Omental fat pad (tissue), 4 donors: ENCODE measurements at places on chromosomes 1 and 21. TPM values are rescaled to one million over a fixed set of nuclear protein-coding genes. Genes with fewer than 3 reads are reported as not detected.

The RUNX3 gene
- total RNA-seq: 1.6 TPM

The TSPEAR gene
- total RNA-seq: not detected

The LMX1A gene
- not detected for total RNA-seq

The TGFB2 gene
- 3.1 TPM for total RNA-seq

The OVAAL gene
- not detected for total RNA-seq

The LCE1D gene
- not detected for total RNA-seq

The FASLG gene
- total RNA-seq: not detected

The SPRR2G gene
- total RNA-seq: not detected

The OR2L13 gene
- not detected for total RNA-seq

The CSMD2 gene
- 0.19 TPM for total RNA-seq

The RSPH1 gene
- total RNA-seq: 0.31 TPM

The SELENBP1 gene
- 182 TPM for total RNA-seq

The PODN gene
- total RNA-seq: 99.8 TPM

The CTH gene
- 7.3 TPM for total RNA-seq

The AGL gene
- 14.4 TPM for total RNA-seq

The ZC3H12A gene
- 9.9 TPM for total RNA-seq

The KLF17 gene
- total RNA-seq: 0.24 TPM

The OR2L2 gene
- total RNA-seq: 0.19 TPM

The CHIA gene
- 3.5 TPM for total RNA-seq

The LRRC39 gene
- 0.50 TPM for total RNA-seq

The NCF2 gene
- total RNA-seq: 85.0 TPM

The CLK2 gene
- 29.3 TPM for total RNA-seq

The CRNN gene
- total RNA-seq: not detected

The C1orf21 gene
- 42.4 TPM for total RNA-seq

The CLCA4 gene
- not detected for total RNA-seq

The ACTN2 gene
- 0.79 TPM for total RNA-seq

The AGT gene
- total RNA-seq: 2.6 TPM

The MAEL gene
- total RNA-seq: not detected

The AQP10 gene
- not detected for total RNA-seq

The ANGPTL7 gene
- 38.7 TPM for total RNA-seq

The MTARC2 gene
- 31.6 TPM for total RNA-seq

The PAPPA2 gene
- total RNA-seq: 5.6 TPM

The KCNA10 gene
- total RNA-seq: not detected

The C1orf167 gene
- 2.0 TPM for total RNA-seq

The CLDN19 gene
- total RNA-seq: not detected

The LIX1L gene
- 34.0 TPM for total RNA-seq

The RGS8 gene
- total RNA-seq: 0.12 TPM

The LGR6 gene
- not detected for total RNA-seq

The ZNF593OS gene
- total RNA-seq: not detected

The LINGO4 gene
- 0.19 TPM for total RNA-seq

The CCDC18 gene
- total RNA-seq: 8.2 TPM

The RASSF5 gene
- 11.6 TPM for total RNA-seq

The C1QB gene
- 692 TPM for total RNA-seq

The CRABP2 gene
- not detected for total RNA-seq

The CD2 gene
- total RNA-seq: 3.4 TPM

The CDA gene
- total RNA-seq: 3.5 TPM
